T-cell (primary cell): ENCODE measurements at places on chromosomes 1 and 21.

GRCh38 chr1:37477198-37477931, 3.0 kb downstream of the ZC3H12A start:
- peak; percentile 81 for DNase-seq

DNA sequence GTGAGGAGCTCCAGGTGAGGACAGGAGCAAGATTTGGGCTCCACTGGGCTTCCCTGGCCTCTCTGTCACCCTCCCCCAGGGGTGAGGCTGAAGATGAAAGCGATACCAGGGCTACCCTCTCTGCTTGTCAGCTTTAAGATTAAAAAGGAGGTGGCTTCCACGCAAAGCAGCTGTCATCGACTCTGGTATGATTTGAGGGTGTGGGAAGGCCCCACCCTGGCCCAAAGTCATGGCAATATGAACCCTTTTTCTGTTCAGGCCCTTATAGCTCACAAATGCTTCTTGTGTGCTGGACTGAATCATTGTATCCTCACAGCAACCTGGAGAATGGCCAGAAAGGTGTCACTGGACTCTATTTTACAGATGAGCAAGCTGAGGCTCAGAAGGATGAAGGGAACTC, 41.6 kb downstream of the NUAK2 start:
- no peak for DNase-seq

GRCh38 chr1:185059950-185060571, 14.7 kb downstream of the RNF2 start:
- DNase-seq, result no peak

DNA sequence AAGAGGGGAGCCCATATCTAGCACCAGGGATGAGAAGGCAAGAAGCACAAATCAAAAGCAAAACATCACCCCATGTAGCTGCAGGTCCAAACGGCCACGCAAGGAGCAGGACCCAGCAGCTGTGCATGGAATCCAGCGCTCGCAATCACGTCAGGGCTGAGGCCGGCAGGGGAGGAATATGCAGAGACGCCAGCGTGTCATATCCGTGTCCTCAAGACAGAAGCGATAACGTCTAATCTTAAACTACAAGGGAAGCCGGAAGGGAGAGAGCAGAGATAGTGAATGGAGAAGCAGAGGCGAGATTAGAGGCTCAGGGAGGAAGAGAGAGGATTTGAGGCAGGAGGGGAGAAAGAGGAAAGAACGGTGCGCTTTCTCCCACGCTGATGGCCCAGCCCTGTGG, 39.1 kb downstream of the FBXO2 start:
- DNase-seq, result no peak

- no peak for DNase-seq
Observed at GRCh38 chr1:212565571-212566305, 42.8 kb upstream of the ATF3 start.

- DNase-seq, result no peak
Observed at GRCh38 chr1:85090225-85090624, 41.9 kb upstream of the MCOLN3 start.

- no peak for DNase-seq
Observed at GRCh38 chr1:177256153-177257075, 85.7 kb downstream of the BRINP2 start.

DNA sequence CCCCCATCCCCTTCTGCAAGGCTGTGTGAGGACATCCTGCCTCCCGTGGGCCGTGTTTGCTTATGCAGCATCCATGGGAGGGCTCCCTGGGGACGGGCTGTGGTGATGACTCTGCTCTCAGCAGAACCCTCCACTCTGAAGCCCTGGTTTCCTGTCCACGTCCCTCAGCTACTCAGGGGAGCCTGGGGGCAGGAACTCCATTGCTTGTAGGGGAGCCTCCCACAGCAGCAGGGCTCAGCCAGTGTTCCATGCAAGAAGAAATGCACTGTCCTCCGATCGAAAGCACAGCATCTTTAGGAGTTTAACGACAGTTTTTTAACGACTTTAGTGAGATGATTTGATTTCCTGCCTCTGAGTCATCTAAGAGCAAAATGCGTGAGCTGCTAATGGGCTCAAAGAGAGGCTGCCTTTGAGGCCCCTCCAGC, 8.3 kb upstream of the KCNAB2 start:
- no peak for DNase-seq

GRCh38 chr1:223421025-223421424, 27.8 kb downstream of the CCDC185 start:
- DNase-seq, result no peak

GRCh38 chr1:25037174-25038074, 107.3 kb upstream of the RUNX3 start:
- peak; percentile 32 for DNase-seq

DNA sequence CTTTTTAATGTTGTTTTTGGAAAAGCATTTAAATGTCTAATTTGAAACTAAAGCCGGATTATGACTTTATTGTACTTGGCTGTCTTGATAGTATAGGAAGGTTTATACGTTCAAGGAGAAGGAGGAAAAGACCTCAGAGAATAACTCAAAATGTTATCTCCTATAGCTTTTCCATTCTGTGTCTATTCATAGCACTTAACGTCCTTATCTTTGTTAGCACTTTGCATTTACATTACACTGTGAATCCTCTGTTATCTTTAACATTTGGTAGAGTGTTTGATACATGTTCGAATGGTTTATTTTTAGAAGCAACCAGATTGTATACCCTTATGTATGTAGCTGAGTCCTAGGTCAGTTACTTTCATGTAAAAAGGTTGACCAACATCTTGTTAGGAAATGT, 50.8 kb upstream of the PODN start:
- DNase-seq, result no peak

DNA sequence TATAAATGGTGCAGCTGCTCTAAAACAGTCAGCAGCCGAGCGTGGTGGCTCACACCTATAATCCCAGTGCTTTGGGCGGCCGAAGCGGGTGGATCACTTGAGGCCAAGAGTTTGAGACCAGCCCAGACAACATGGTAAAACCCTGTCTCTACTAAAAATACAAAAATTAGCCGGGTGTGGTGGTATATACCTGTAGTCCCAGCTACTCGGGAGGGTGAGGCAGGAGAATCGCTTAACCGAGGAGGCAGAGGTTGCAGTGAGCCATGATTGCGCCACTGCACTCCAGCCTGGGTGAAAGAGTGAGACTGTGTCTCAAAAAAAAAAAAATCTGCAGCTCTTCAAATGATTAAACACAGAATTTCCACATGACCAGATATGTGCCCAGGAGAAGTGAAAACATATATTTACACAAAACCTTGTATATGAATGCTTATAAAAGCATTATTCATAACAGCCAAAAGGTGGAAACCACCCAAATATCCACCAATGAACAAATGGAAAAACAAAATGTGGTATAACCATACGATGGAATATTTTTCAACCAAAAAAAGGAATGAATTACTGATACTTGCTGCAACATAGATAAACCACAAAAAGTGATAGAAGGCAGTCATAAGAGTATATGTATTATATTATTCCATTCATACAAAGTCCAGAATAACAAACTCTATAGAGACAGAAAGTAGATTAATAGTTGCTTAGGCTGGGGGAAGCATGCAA, 14.1 kb downstream of the EPS15 start:
- no peak for DNase-seq

- DNase-seq, result no peak
Observed at GRCh38 chr1:233151861-233152260, 143.7 kb downstream of the PCNX2 start.

DNA sequence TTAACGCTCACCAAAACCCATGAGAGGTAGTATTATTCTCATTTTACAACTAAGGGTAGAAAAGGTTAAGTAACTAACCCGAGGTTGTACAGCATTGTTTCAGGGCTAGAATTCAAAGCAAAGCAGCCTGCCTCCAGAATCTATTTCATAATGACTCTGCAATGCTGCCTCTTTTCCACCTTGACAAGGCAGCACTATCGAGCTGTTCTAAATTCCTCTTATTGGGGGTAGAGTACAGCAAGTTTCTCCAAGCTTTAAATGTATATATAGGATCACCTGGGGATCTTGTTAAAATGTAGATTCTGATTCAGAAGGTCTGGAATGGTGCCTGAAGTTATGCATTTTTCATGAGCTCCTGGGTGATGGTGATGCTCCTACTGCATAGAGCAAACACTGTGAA, 30.1 kb downstream of the WNT2B start:
- DNase-seq, result no peak
